Left renal pelvis (tissue), 4 donors: ENCODE measurements at places on chromosomes 5 and 9.

DNA sequence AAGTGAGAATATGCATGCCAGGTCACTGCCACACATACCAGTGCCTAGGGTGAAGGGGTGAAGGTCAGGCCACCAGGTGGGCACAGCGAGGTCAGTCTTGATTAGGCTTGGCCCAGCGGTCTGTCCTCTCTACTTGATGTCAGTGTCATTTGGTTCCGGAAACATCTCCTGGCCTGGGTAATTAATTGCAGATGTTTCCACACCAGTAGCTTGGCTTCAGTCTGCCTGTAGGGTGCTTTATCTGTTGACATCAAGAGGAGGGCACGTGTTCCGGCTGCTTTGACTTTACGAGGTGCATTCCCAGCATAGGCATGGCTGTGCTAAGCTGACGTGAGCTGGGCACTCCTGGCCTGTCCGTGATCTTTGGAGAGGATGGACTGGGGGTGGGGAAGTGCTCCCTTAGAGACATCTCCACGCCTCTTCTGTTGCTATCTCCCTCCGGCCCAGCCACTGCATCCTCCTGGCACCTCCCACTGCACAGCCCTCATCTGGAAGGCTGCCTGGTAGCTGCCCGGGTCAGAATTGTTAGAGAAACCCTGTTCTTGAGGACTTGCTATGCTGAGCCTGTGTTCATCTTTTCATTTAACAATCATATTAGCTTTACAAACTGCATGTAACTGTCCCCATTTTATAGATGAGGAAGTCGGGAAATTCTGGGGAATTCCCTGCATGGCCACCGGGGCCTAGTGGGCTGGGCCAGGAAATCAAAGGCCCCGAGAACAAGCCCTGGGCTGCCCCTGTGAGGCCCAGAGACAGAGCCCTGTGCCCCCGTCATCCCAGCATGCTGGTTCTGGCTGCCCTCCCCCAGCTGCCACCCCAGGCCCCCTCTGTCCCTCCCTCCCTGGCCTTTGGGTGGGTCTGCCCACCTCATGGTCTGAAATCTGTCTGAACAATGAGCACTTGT lies 29.1 kb downstream of the JADE2 start:
- DNase-seq: no peak

DNA sequence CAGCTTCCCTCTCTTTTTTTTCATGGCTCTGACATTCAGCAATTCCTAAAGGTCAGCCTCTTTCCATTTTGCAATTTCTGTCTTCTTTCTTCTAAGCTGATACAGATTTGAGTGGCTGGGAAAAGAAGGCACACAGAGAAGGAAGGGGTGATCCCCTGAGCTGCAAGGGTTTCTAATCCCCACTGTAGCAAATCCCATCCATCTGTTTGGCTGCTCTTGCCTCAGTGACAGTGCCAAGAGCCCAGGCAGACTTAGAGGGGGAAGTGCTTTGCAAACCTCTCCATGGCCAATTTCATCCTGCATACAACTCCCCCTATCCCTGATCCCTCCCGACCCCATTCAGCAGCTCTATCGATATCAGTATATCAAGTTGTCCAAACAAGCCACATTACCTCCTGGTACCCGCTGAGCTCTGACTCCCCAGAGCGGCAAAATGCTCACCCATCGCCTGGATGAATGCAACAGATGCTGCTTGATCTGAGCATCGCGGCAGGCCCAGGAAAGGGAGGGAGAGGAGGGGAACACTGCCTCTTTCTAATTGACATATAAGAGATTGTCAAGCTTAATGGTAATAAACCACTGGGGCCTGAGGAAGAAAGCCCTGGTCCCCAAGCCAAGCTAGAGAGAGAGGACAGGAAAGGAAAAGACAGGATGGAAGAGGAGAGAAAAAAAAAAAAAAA lies 268.9 kb downstream of the ASTN2 start:
- no peak for DNase-seq

GRCh38 chr9:123447934-123448646 lies 92.1 kb downstream of the CRB2 start:
- no peak for DNase-seq

DNA sequence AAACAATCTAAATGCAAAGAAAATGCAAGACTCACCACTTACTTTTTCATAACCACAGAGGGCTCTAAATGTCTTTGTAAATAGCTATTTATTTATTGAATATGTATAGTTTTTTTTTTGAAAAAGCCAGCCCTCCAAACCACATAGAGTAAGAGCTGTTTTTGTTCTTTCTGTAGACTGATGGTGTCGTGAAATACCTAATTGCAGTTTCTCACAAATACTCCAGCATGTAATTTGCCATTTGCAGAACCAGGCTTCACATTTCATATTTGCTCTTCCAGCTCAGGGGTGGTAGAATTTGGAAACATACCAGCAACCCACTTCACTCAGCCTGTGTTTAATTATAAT lies 159.8 kb downstream of the TMC1 start:
- no peak for DNase-seq

DNA sequence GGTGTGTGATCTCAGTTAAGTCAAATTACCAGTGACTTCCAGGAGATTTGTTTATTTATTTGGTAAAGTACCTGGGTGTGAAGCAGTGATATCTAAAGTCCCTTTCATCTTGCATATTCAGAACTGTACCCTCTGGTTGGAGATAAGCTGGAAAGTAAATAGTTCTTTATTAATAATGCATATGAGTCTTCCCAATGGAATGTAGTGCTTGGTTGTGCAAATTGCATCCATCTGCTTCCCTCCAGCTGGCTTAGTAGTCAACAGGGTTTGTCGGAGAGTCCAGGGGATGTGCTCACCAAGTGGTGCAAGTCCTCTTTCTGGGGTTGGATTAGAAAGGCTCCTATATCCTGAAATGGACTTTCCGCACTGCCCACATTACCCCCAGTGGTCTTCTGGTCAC lies 42.0 kb downstream of the TRPM3 start:
- no peak for DNase-seq

GRCh38 chr5:153460421-153460820 lies 30.0 kb upstream of the GRIA1 start:
- no peak for DNase-seq

DNA sequence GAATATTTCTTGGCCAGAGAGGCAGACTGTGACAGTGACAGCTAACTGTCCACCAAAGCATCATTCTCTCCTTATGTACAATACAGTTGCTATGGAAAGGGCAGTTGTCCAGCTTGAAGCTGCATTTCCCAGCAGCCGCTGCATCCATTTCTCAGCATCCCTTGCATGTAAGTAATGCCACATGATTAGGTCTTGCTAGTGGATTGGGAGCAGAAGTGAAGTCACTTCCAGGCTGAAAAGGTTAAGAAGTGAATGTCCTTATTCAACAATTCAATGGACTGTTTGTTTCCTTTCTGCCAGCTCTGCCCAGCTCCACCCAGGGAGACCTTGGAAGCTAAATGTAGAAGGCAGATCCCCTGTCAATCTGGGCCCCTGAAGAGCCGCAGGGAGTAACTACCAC lies 26.1 kb upstream of the RETREG1 start:
- DNase-seq: no peak

- DNase-seq: no peak
Observed at GRCh38 chr9:34085581-34086500, 37.2 kb upstream of the UBAP2 start.

DNA sequence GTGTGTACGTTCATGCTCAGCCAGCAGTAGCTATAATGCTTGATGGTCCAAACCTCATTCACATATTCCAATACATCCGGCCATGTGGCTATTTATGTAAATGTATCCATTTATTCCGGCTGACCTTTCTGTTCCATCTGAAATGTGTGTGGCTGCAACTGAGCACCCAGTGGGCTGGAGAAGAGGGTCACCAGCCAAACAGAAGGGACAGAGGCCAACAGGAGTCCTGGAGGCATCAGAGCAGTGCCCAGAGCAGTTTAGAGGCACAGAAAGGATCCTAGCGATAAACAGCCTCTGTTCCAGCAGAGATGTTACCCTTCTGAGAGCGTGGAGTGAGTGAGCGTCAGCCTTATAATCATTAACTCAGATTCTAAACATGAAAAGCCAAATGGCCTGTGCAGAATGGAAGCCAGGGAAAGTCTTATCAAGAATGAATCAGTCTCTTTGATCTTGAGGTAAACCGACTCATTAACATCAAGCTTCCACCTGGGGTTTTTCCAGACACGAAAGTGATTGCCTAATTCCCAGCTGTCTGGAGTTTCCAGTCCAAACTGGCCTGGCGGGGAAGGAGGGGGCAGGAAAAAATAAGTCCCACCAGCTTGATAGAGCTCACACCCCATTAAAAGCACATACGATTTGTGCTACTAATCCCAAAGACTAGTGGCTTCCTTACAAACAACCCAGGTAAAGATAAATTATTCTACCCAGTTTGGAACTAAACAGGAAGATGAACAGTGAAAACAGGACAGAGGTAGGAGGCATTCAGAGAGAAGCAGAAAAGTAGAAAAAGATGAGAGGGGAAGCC lies 55.7 kb downstream of the SUSD1 start:
- DNase-seq: peak; percentile 57

DNA sequence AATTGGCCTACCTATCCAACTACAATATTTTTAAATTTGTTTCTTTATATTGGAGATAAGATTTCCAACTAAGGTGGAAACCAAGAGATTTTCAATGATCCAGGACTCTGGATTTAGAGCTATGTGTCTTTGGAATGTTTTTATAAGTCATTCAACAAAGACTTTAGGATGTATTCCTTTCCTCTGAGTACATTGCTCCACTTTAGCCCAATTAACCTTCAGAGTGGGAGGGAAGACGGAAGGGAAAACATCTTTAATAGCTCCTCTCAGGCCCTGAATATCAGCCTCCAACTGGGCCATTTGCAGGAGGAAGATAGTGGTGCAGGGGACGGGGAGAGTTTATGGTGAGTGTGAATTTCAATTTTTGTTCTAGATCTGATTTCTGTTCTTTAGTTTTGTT lies 239.2 kb downstream of the PIK3R1 start:
- no peak for DNase-seq
